HFF-Myc (cell line): ENCODE measurements at places on chromosomes 1 and 21.

- no peak for DNase-seq
Measured at GRCh38 chr1:239164451-239165180, 221.8 kb upstream of the CHRM3 start.

- no peak for DNase-seq
Measured at GRCh38 chr1:77594366-77595112, 87.9 kb downstream of the ZZZ3 start.

DNA sequence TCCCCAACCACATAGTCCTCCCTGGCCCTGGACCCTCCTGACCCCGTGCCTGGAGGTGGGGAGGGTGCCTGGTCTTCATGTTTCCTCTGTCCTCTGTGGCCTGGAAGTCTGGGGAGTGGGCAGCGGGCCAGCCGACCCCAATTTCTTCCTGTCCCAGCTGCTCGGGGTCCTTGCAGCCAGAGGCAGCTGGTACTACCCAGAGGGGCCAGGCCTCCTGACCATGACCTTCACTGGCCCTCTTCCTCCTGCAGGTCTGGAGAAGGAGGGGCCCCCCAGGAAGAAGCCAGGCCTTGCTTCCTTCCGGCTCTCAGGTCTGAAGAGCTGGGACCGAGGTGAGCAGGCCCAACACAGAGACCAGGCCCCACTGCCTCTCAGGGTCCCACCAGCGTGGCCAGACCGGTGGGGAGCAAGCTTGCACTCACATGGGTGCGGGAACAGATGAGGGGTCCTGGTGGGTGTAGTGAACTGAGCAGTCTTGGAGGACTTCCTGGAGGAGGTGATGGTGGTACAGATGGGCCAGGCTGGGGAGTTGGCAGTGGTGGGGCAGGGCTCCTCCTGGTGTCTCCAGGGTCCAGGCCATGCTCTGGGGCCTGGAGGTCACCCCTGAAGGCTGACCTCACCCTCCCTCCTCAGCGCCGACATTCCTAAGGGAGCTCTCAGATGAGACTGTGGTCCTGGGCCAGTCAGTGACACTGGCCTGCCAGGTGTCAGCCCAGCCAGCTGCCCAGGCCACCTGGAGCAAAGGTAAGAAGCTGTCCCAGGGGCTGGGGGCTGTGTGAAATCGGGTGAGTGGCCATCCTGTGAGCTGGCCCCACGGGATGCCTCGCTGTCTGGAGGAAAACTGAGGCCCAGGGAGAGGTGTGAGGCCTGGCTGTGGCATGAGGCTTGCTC, 32.7 kb downstream of the TRIM11 start:
- no peak for DNase-seq

GRCh38 chr1:145961425-145962156, 2.8 kb downstream of the ANKRD34A start:
- no peak for DNase-seq

- no peak for DNase-seq
Measured at GRCh38 chr21:28272272-28272992, 720.2 kb downstream of the LTN1 start.

- DNase-seq, result no peak
Measured at GRCh38 chr21:33794596-33794995, 121.0 kb downstream of the ATP5PO start.

DNA sequence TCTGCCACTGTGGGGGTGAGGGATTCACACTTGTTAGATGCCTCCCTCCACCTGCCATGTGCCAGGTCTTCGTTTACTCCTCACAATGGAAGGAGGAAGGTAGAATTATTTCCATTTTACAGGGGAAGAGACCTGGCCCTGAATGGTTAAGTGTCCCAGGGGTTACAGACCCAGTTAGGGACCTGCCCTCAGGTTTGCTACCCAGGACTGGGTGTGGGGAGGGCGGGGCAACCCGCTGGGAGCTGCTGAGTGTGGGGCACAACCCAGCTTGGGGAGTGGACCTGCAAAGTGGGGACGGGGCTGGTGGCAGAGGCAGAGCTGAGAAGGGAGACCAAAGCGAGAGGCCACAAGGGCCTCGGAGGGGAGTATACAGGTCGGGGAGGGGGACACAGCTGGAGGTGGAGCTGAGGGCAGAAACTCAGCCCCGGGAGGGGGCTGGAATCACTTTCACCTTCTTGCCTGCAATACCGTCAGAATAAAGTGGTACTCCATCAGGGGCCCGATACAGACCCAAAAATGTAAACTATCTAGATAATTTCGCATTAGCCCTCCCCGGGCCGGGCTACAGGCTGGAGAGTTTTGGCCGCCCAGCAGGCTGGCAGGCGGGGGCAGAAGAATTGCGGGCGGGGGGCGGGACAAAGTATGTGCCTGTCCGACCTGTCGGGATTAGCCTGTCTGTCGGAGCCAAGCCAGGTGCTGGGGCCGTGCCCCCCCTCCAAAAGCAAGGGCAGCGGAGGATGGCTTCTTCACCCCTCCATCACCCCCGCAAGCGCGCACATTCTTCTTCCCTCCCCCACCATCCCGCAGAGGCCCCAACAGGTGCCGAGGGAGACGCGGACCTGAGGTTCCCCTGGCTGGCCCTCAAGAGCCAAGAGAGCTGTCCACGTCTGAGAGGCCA, 1.4 kb downstream of the RSPO1 start:
- DNase-seq, result no peak

- DNase-seq, result no peak
Measured at GRCh38 chr1:44033041-44033575, 1.8 kb upstream of the SLC6A9 start.

- DNase-seq, result no peak
Measured at GRCh38 chr1:223473601-223474344, 80.6 kb downstream of the CCDC185 start.

- no peak for DNase-seq
Measured at GRCh38 chr21:27164208-27165177, 197.6 kb upstream of the ADAMTS5 start.

- DNase-seq, result no peak
Measured at GRCh38 chr1:26541816-26542711, 12.5 kb downstream of the RPS6KA1 start.

DNA sequence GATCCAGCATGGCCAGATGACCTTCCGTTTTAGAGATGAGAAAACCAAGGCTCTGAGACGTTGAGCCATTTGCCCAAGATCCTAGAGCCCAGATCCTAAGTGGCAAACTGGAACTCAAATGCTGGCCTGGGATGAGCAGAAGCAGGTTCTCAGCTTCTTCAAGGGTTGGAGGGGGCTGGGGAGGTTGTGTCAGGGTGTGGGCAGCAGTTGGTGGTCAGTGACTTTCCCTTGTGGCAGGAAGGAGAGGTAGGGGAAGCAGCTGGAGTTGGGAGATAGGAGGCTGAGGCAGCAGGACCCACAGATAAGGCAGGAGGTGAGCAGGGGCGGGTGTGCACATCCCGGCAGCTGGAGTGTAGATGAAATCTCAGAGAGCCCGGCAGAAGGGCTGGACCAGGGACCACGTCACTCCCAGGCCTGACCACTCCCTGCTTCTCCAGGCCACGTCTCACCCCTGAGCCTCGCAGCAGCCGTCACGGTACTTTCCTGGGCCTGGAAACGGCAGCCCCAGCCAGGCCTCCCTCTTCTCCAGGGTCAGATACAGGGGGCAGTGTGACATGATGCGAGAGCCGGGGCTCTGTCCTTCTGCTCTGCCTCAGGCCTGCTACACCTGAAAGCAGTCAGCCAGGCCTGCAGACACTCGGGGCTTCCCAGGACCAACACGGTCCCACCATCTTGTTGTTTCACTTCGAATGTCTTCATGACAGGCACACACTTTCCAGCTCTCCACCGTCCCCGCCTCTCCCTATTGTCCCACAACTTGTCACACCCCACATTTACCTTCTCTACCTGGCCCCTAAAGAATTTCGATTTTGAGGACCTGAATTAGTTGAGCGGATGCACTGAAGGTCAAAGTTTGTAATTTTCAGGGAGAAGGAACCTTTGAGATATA, 11.5 kb upstream of the LAPTM5 start:
- DNase-seq, result no peak

GRCh38 chr1:40017951-40018575, 22.5 kb upstream of the CAP1 start:
- no peak for DNase-seq

DNA sequence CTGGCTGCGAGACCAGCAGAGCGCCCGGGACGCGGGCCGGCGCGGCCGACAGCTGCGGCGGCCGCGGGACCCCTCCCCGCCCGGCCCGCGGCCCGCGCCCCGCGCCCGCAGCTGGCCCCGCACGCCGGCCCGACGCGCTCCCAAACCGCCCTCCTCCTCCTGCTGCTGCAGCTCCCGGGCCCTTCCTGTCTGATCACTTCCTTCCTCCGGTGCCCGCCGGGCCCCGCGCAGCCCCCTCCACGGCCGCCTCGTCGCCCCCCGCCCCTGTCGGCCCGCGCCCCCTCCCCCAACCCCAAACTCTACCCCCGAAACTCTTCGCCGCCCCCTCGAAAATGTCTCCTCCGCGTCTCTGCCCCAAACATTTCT, 594 bp downstream of the LUZP1 start:
- DNase-seq, result no peak

DNA sequence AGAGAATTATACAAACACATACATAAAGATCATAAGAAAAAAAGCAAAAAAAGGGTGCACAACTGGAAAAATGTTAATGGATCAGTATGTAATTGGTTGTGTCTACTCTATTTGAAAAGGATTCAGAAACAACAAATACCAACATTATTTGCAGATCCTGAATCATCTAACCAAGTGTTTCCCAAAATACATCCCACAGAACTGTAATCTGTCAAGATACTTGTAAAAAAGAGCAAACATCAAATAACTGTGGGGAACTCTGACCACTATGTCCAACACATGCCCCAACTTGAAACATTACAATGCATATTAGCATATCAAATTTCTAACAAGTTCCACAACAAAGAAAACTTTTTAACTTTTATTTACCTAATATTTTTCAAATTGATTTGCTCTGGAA, 22.6 kb downstream of the ANKRD13C start:
- DNase-seq, result no peak

GRCh38 chr1:50251702-50252101, 143.0 kb downstream of the ELAVL4 start:
- no peak for DNase-seq

DNA sequence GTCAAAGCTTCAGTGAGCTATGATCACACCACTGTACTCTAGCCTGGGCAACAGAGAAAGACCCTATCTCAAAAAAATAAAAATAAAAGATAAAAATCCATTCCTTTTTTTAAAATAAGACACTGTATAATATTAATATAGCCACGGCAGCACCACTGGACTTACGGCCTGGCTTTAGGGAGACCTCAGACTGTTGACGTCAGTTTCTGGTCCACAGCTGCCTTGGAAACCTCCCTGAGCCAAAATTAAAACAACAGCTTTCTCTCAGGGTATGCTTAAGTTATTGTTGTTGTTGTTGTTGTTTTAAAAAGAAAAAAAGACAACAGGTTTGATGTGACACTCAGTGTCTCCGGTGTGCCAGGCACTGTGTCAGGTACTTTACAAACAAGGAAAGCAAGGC, 42.0 kb downstream of the CAPZB start:
- no peak for DNase-seq

- peak; percentile 29 for DNase-seq
Measured at GRCh38 chr21:45130324-45130774, 56.0 kb downstream of the ADARB1 start.

GRCh38 chr1:226863446-226863845, 7.0 kb upstream of the PSEN2 start:
- peak; percentile 39 for DNase-seq

DNA sequence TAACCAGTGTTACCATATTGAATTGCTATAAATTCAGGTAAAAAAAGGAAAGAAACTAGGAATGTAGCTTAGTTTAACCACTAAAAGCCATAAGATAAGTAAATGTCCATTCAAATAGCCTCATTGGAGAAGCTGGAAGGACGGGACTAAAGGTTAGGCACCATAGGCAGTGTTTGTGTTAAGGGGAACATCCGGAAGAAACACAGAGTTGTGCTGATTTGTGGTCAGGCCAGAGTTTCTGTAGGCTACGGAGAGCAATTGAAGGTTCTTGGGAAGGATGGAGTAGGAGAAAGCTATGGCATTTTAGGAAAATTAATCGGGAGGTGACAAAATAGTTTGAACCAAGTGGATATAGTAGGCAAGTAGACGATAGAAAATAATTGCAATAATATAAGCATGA, 1.3 kb upstream of the KCNJ10 start:
- no peak for DNase-seq

- no peak for DNase-seq
Measured at GRCh38 chr1:172452536-172453152, 8.8 kb upstream of the PIGC start.

DNA sequence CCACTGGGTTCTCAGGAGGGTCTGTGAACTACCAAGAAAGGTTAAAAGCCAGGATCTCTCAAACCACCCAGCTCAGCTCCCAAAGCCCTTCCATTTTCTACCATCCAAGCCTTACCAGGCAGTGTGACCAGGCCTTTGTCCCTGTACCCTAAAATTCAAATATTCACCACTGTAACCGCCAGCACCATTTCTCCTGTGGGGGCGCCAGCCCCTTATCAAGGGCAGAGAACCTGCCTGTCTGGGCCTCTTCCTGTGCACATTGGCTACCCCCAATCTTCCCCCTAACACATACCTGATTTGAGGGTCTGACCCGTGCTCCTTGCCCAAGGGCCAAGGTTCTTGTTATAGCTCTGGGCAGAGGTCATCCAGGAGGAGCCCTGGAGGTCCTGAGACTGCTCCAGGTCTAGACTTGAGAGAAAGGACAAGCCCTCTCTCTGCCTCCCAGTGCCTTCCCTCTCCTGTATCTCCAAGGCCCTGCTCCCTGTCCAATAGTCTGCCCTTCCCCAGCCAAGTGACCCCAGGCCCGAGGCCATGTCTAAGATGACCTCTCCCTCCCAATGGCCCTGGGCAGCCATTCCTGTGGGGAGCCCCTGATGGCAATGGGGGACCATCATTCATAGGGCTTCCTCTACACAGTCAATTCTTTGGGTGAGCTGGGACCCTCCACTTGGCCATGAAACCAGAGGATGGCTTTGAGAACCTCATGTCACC, 78.5 kb downstream of the FHAD1 start:
- DNase-seq, result no peak

- DNase-seq, result no peak
Measured at GRCh38 chr1:39788758-39789570, at the start of gene BMP8B. Gene BMP8B, minus strand, starts transcription at chr1:39788865. Its CDS starts 380 bp downstream, at chr1:39788485.

- no peak for DNase-seq
Measured at GRCh38 chr1:185376288-185376687, 59.2 kb upstream of the IVNS1ABP start.

DNA sequence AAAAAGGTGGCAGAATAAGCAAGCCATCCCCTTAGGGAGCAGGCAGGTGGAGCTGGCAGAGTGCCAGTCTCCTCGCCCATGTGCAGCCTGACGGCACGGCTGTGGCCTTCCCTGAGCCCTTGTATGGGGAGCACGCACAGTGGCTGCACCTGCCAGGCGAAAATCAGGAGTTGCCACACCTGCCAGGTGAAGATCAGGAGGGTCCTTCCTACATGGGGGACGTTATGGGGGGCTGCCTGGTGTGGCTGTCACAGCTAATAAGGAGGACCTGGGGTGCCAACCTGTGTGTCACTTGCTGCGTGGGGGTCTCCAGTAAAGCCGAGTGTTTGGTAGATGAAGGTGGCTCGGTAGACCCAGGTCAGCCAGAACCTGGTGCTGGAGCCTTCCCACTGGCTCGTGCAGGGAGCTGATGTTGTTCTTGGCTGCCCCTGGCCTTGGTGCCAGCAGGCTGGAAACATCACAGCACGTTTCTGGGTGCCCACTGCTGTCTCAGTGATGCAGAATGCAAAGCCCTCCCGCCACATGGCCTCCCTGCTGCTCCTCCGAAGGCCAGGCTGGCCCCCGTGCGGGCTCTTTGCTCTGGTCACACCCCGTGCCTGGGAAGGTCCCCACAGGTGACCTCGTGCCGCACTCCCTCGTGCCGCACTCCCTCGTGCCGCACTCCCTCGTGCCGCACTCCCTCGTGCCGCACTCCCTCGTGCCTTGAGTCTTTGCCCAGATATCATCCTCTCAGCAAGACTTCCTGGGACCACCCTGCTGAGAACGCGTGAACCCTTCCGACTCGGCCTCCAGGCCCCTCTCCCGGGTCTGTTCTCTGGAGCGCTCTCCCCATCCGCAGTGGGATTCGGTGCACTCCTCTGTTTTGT, 55.4 kb downstream of the SLC37A1 start:
- no peak for DNase-seq
